HCT116 (cell line): ENCODE measurements at places on chromosomes 3 and 15. TPM values are rescaled to one million over a fixed set of nuclear protein-coding genes. Genes with fewer than 3 reads are reported as not detected.
A peak's percentile ranks its signal among the peaks of the same experiment; 100 is the strongest.

Gene GAP43
- not detected for total RNA-seq

GRCh38 chr3:40016391-40016790 lies 207.0 kb downstream of the MYRIP start:
- no peak for DNase-seq

Gene PLSCR5
- not detected for total RNA-seq

- DNase-seq: no peak
Observed at GRCh38 chr3:55675478-55675877, 188.4 kb upstream of the WNT5A start.

DNA sequence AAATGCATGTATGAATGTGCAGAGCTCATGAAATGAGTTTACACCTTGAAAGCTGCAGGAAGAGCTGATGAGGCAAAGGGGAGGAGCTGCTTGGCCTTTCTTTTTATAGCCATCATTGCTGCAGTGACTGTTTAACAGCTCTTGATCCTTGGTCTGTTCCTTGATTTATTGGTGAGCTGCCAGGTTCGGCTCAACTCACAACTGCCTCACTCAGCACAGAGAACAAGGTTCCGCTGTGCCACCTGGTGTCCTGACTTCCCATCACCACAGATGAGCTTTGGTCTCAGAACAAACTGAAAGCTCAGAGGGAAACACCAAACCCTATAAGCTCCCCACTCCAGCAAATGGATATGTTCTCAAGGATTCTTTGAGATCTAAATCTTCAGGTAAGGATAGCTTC lies 626.1 kb downstream of the MAGI1 start:
- no peak for DNase-seq

GRCh38 chr3:114496466-114496865 lies 202.6 kb downstream of the TIGIT start:
- DNase-seq: no peak

GRCh38 chr15:58506783-58507668 lies 75.2 kb downstream of the LIPC start:
- DNase-seq: no peak

DNA sequence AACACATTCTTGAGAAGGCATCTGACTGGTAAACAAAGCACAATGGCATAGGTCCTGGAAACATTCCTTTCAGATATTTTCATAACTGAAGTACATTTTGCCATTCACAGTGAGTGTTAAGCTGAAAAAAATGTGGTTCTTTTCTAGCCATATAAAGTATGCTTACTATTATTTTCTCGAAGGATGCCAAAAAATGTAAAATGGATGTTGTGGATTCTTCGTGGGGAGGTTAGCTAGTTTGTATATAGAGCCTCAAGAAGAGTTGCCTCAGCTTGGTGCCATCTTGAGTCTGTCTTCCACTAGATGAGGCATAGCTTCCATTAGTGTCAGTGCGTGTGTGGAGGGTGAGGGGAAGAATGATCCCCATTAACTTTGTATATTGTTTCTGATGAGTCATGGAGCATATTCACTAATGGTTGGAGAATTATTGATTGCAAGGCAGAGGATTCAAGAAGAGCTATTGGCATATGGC lies 4.1 kb downstream of the MBNL1 start:
- DNase-seq: no peak

Gene ASB14
- not detected for total RNA-seq

DNA sequence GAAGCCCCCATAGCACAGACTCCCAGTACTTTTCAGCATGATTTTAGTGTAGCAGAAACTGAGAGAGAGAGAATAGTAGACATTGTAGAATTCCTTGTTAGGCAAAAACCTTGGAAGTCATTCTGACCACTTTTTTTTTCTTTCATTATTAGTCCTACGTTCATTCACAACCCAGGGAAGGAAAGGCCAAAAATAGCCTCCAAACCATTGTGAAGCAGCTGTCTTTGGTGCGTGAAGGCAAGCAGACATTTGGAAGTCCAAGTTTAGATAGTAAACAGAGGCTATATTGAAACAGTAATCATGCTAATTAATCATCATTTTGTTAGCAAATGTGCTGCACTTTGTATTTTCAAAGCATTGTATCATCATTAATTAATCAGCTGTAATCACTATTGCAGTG lies 34.5 kb downstream of the CCDC54 start:
- DNase-seq: no peak

GRCh38 chr15:101613130-101614000 lies 38.8 kb downstream of the TM2D3 start:
- DNase-seq: no peak

DNA sequence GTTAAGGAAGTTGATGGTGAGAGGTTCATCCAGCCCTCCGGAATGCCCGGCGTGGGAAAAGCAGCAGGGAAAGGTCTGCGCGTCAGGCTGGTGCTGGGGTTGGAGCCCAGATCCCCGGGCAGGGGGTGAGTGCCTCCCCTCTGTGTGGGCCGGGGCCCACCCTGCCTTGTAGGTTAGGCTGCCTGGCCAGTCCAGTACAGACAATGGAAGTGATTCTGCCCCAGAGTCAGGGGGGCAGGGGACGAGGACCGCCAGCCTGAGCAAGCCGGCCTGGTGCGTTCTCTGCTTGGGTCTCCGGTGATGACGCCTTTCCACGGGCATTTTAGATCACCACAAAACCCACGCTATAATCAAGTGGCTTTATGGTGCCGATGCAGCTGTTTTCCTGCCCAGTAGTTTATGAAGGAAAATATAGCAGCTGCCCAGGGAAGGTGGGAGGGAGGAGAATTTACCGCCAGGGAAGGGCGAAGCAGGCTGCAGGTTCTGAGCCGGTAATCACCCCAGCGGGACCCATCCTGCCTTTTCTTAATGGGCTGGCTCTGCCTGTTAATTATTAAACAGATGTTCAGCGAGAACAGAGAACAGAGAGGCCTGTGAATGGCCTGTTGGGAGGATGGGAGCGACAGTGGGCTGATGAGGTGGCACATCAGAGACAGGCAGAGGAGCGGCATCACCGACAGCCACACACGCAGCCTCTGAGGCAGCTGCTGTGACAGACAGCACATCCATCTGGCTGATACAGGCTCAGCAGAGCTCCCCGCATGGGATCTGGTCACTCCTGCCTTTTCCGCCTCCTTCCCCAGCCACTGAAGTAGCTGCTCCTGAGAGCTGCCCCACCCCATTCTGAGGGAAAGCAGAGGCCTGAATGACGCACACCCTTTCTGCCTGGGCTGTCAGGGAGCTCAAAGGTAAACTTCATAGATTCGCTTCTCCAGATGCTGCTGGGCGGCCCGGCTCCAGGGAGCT lies 35.2 kb downstream of the BDH1 start:
- DNase-seq: no peak

Gene SYNPR
- total RNA-seq: not detected

DNA sequence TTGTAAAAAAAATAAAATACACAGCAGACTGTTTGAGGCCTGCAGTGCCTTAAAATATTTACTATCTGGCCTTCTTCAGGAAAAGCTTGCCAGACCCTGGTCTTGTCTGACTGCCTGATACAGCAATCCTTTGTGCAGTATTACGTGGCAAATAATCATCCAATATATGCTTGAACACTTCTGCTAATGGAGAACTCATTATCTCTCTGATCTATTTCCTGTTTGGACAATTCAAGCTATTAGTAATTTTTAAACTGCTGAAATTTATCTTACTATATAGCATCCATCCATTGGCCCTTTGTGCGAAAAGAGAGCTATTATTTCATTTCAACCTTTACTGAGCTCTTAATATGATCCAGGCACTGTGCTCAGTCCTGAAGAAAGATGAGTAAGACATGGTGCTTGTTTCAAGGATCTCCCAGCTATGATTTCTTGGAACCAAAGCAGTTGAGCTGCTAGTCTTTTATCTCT lies 15.9 kb downstream of the ATG7 start:
- no peak for DNase-seq

- peak; percentile 15 for DNase-seq
Observed at GRCh38 chr3:14549256-14549919, 9.2 kb upstream of the GRIP2 start.

Gene SLC33A1
- total RNA-seq: 23.3 TPM

GRCh38 chr15:65778269-65778668 lies 13.8 kb downstream of the DENND4A start:
- DNase-seq: no peak
